ENCODE measurements at places on chromosomes 11 and 22.

GRCh38 chr22:29658176-29658575 lies 54.7 kb downstream of the NF2 start:
- no peak for DNase-seq

DNA sequence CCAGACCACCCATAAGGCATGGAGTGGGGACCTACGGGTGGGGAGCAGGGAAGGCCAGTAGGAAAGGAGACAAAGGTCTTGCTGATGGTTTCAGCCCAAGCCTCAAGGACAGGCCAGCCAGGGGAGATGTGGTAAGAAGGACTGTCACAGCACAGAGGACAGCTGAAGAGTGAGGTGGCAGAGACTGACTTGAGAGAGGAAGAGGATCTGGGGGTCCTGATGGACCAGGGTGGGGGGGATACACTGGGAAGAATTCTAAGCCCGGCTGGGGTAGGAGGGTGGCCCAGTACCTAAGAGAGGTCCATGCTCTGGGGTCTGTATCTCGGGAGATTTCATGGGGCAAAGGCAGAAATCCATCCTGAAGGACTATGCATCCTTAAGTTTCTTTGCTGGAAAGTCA lies 66.1 kb upstream of the THY1 start:
- DNase-seq, result no peak

- DNase-seq, result no peak
Measured at GRCh38 chr11:7559398-7560283, 45.8 kb downstream of the PPFIBP2 start.

GRCh38 chr11:35623621-35624168 lies 5.4 kb downstream of the FJX1 start:
- no peak for DNase-seq

DNA sequence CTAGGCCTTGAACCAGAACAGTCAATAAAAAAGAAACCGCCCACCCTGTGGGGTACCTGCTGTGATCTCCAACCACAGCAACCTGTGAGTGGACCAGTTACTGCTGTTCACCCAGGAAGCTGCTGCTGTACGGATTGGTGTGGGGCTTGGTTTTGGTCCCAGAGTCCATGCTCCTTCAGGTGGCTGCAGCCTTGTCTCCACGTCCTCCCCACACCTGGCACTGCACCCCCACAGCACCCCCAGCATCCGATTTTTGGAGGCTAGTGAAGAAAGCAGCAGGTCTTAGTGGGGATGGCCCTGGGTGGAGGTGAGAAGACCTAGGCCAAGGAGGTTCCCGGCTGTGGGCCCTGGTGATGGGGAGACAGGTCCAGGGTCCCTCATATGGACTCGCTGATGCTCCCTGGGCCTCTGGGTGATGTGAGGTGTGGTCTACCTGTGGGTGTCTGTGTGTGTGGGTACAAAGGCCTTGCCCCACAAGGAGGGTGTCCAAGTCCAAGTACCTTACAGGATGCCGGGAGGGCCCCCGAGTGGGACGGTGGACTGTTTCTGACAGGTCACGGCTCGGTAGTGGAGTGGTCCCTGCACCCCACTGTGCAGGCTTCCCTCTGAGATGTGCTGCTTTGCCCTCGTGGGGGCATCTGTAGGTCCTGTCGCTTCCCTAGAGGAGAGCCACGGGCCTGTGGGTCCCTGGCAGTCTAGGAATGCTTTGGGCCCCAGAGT lies 283.4 kb downstream of the TBC1D22A start:
- peak; percentile 48 for DNase-seq

DNA sequence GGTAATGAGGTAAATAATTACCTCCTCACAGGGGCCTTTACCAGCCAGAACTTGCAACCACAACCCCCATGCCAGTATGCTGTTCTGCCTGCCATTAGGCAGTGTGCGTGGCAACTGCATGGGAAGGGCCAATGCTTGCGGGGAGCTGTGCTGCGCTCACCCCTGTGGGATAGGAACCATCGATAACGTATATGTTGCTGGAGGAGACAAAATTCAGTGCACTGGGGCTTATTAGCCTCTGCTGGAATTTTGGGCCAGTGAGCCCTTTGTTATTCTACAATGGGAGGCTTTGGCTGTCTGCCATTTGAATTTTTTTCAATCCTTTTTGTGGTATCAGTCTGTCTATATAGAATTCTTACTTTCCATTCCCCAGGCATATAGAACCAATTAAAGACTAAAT lies 47.3 kb downstream of the PPP2R1B start:
- DNase-seq, result no peak

GRCh38 chr22:35104491-35104890 lies 38.5 kb downstream of the ISX start:
- no peak for DNase-seq

DNA sequence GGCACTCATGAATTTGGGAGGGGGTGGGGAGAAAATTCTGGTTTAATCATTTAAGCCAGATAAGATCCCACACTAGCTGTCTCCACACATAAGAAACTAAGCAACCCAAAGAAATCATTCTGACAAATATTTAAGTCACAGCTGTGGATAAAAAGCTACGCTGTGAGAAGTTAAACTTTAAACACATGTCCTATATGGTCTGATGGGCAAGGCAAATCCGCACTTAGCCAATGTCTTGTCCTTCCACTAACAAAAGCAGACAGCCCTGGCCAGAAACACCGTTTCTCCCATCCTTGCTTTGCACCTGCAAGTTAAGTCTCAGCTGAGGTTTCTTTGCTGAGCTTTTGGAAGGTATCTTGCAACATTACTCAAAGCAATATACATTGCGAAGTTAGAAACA lies 68.0 kb downstream of the ETS1 start:
- no peak for DNase-seq

- no peak for DNase-seq
Measured at GRCh38 chr11:104817973-104818372, 80.3 kb downstream of the CASP12 start.

DNA sequence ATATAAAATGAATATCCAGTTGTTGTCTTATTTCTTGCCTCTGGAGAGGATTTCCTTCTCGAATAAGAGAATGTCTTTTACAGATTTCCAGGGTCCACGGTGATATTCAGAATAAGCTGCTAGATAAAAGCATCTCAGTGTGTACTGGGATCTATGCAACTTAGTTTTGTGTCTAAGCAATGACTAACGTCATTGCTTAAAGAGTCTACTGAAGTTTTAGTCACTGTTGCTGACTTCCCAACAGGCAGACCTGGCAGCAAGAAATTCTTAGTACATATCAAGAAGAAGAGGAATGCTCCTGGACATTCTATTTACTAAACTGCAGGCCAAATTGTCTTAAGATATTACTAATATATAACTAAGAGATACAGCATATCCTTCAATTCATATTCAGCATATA lies 70.3 kb downstream of the SOX6 start:
- DNase-seq, result no peak

DNA sequence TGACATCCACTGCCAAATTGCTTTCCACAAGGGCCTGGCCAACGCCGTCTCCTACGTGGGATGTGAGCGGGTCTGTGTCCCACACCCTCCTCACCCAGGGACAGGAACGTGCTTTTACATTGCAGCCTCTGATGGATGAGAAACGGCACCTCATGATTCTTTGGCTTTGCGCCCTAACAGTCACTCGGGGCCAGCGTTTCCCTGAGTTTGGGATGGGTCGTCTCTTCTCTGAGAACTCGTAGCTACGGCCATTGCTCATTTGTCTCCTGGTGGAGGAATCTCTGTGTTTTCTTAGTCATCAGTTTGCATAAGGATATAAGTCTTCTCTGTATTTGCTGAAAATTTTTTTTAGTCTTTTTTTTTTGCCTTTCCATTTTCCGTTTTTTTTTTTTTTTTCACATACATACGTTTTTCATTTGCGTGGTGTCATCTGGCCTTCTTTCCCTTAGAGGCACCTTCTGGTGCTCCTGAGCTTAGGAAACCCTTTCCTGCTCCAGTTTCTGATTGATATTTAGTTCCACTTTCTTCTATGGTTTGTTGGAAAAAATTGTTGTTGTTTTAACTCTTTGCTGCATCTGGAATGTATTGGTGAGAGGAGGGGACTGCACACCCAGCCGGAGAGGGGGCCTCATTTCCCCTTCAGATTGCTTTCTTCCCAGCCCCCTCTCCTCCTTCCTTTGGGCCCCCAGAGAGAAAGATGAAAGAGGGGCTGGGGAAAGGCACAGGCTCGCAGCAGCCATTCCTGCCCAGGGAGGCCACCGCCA lies 12.0 kb downstream of the TNNT3 start:
- DNase-seq, result no peak

DNA sequence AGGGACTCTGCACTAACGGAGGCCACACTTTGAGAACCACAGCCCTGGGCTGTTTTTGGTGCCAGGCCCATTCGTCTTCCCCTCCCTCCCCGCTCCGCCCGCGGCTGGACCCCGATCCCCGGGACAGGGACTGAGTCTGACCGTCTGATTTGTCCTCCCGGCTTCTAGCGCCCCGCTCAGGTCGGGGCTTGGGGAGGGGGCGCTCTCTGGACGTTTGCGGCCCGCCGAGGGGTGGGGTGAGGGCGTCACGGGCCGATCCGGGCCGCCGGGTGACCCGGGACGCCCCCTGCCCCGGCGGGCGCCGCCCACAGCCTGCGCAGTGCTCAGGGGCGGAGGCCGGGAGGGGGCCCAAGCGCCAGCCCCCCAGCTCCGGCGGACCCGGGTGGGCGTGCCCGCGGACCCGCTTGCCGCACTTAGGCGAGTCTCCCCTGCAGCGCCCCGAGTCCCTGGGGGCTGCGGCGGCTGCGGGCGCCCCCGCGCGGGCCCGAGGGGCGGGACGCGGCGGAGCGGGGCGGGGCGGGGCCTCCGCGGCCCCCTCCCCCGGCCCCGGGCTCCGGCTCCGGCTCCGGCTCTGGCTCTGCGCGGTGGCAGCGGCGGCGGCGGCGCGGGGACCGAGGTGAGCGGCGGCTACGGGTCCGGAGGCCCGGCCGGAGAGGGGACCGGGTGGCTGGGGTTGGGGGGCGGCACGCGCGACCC lies 33.7 kb upstream of the PRR5 start:
- no peak for DNase-seq

GRCh38 chr11:131356206-131356605 lies 14.2 kb upstream of the NTM start:
- no peak for DNase-seq

DNA sequence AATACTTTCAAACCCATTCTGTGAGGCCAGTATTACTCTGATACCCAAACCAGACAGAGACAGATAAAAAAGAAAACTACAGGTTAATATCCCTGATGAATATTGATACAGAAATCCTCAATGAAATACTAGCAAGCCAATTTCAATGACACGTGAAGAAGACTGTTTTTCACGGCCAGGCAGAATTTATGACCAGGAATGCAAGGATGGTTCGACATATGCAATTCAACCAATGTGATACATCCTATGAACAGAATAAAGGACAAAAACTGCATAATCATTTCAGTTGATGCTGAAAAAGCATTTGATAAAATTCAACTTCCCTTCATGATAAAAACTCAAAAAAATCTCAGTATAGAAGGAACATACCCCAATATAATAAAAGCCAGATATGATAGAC lies 44.5 kb downstream of the SLC22A24 start:
- no peak for DNase-seq

DNA sequence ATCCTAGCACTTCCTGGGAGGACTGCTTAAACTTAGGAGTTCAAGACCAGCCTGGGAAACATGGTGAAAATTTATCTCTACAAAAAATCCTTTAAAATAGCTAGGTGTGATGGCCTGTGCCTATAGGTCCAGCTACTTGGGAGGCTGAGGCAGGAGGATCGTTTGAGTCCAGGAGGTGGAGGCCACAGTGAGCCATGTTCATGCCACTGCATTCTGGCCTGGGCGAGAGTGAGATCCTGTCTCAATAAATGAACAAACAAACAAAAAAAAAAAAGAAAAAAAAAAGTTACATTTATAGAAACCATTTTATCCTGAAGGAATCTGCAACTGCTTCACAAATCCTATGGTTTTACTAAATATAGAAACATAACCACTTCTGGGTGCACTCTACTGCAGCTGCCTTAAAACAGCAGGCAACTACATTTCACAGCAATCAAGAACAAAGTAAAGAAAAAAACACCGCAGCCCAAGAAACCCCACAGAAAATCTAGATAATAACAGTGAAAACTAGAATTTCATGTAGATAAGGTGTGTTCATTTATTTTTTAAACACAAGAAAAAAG lies 75.9 kb upstream of the GAB2 start:
- no peak for DNase-seq

DNA sequence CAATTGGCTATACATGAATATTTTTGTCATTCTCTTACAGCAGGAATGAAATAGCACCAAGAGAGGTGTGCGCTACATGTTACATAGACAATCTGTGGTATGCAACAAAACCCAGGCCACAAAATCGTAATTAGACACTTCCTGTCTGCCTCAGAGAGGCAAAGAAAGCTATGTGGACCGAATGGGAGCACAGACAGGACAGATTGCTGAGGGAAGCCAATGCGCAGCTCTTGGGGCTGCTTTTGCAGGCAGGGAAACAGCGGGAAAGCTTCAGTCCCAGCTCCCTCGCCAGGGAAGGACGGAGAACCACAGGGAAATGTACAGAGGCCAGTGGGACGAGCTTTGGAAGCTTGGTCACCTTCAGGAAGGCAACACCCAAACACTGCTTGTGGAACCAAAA lies 40.9 kb downstream of the SERPINH1 start:
- no peak for DNase-seq

GRCh38 chr11:61369372-61370348 lies 7.5 kb downstream of the TMEM138 start:
- DNase-seq, result no peak

DNA sequence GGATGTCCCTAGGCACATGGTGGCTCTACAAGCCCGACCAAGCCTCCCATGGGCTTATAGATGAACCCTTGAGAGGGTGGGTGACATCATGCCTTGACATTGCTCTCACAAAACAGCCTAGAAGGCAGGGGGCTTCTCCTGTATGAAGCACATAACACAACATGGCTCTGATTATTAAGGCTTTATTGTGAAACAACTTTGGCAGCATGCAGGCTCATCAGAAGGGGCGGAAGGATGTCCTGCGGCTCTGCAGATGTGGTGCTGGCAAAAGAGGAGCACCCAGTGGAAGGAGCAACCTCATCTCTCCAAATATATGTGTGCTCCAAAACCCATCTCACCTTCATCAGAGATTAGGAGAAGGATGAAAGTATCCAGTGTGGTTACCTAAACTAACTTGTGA lies 100.4 kb downstream of the MPPED2 start:
- DNase-seq, result no peak

- DNase-seq, result no peak
Measured at GRCh38 chr11:123484448-123484847, 54.4 kb downstream of the GRAMD1B start.

GRCh38 chr22:19139974-19140373 lies 4.5 kb downstream of the ESS2 start:
- no peak for DNase-seq

DNA sequence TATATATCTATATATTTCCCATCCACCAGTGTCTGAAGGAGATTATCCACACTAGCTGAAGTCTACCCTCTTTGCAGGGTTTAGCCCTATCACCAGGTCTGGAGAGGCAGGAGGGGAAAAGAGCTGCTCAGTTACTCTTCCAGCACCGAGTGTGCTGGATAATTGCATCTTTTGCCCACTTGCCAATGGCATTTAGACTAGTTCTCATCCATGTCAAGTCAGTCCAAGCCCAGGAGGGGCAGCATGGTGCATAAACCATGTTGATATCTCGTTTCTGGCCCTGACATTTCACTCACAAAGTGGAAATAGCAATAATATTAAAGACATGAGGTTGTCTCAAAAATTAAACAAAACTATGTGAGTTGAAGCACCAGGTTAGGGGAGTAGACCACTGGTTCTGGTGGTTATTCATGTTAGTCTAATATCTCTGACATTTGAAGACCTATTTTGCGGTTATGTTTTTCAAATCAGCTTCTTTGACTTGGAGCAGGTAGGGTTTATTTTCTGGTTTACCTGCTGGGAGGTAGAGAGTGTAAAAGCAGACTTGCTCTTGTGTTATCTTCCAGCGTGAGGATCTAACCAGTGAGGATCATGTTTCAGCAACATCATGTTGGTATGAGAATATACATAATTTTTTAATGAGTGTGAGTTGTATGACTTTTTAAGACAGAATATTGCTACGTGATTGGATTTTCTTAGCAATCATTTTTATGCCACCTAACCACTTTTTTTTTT lies 273.2 kb upstream of the KIRREL3 start:
- DNase-seq, result no peak
